ENCODE measurements at places on chromosomes 5 and 9.

GRCh38 chr5:152813526-152813925 is 408.4 kb upstream of the NMUR2 start:
- ATAC-seq = no peak

- ATAC-seq = no peak
These were observed 51.0 kb upstream of the IL17B start for GRCh38 chr5:149429839-149430721.

GRCh38 chr5:10485142-10485795 is 43.6 kb downstream of the ROPN1L start:
- ATAC-seq = no peak

GRCh38 chr5:155591273-155591672 is 577.7 kb downstream of the KIF4B start:
- ATAC-seq = no peak

GRCh38 chr5:54753034-54753433 is 232.4 kb downstream of the ESM1 start:
- ATAC-seq = peak; percentile 93

- no peak for ATAC-seq
These were observed 192.3 kb upstream of the GLRA1 start for GRCh38 chr5:152116934-152117333.

DNA sequence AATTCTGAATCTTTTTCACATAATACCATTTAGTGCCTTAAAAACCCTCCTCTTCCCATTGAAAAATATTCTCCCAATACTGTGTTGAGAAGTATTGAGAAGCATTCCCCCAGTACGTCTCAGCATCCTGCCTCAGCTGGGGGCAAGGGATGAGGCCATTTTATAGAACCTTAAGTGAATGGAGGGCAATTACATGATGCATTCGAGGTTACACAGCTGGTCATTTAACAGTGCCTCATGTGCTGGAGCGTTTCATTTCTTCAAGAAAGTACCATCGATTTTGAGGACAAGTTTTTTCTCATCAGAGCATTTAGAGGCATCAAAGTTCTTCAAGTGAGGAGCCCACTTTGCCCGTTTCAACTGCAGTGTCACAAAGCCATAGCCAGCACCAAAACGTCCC is 135.6 kb downstream of the DOCK2 start:
- no peak for ATAC-seq

DNA sequence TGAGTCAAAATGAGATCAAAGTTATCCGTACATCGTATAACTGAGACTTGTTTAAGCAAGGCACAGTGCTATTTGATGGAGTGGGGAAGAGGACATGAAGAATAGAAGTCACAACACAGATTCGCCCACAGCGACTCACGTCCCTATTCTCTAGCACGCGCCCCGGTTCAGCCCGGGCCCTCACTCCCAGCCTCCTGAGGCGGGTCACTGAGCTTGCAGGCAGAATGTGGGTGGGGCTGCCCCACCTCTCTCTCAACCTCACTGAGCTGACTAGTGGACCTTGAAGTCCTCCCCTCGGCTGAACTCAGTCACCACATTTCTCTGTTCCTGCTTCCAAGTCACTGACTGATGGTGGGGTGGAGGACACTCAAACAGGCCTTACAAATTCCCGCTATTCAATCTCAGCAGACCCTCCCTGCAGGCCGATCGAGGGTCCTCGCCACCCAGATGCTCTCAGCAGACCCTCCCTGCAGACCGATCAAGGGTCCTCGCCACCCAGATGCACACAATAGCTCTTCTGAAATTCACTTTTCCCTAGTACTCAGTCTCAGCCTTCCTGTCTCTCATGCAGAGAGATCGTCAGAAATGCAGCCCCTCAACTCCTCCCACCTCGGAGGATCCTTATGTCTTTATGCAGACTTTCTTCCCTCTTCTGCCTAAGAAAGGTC is 12.9 kb downstream of the GLDC start:
- peak; percentile 97 for ATAC-seq

DNA sequence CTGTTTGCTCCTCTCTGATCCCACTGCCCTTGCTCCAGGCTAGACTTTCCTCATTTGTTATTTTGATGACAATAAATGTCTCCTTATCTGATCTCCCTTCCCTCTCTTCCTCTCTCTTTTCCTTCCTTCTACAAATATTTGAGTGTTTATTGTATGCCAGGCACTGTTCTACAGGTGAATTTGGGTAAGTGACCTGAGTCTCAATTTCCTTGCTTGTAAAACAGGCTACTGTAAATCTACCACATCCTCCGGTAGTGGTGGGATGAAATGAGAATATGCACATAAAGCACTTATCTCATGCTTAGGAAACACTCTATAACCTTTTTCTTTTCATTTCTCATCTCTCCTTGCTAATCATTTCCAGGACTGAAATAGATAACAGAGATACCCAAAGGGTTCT is 86.4 kb downstream of the HMHB1 start:
- ATAC-seq = no peak

DNA sequence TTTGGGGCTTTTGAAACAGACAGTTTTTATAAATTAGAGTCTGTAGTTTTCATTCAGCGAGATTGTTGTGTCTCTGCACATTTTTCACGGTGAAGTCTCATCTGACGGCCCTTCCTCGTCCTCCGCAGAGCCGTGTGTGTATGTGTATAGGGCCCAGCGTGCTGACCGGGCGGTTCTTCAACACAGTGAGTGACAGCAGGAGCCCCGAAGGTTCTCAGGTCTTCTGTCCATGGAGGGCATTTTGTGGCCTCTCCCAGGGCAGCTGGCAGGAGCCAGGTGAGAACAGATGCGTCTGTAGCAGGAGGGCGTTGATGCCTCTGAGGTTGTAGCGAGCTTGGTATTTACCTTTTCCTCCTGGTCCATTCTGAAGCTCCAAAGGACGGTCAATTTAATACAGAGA is 116.0 kb upstream of the LPCAT1 start:
- ATAC-seq = no peak

DNA sequence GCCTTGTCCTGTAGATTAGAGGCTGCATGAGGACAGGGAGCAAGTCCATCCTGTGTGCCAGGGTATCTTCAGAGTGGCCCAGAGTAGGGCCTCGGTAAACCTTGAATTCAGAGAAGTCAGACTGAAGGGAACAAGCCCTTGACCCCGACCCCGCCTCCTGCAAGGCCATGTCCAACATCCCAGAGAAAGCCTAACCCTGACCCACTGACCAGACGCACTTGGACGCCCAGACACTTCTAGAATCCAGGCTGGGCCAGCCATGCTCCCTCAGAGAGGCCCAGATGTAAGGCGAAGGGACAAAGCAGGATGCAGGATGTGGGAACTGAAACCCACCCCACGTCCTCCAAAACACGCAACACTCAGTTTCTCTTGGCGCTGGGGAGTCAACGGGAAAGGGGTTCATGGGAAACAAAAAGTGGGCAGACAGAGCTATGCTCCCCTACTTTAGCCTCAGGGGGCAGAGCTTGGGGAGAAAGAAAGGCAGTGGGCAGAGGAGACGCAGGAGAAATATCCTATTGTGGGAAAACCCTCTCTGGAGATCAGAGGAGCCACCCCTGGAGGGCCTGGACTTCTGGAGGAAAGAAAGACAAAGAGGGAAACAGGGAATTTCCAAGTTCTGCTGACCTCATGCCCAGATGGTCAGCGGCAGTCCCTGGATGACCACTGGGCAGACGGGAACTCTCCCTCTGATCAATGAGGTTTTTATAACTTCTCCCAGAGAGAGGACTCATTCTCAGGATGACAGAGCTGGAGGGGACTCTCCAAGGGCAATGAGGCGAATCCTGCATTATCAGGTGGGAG is 13.0 kb downstream of the TNIP1 start:
- no peak for ATAC-seq

DNA sequence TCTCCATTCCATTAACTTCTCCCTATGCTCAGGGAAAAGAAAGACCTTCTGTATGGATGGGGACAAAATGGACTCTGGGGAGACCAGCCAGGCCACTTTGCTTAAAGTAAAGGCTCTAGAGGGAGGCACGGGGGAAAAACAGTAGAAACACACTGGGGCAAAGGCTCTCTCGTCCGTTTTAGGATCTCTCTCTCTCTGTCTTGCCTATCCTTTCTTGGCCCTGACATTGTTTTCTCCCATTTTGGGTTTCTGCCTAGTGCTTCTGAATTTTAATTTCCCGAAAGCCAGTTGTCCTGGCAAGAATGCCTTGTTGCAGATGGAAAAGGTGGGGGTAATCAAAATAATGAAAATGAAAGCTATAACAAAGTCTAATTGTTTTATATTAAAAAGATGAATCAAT is 28.2 kb downstream of the NMUR2 start:
- no peak for ATAC-seq

DNA sequence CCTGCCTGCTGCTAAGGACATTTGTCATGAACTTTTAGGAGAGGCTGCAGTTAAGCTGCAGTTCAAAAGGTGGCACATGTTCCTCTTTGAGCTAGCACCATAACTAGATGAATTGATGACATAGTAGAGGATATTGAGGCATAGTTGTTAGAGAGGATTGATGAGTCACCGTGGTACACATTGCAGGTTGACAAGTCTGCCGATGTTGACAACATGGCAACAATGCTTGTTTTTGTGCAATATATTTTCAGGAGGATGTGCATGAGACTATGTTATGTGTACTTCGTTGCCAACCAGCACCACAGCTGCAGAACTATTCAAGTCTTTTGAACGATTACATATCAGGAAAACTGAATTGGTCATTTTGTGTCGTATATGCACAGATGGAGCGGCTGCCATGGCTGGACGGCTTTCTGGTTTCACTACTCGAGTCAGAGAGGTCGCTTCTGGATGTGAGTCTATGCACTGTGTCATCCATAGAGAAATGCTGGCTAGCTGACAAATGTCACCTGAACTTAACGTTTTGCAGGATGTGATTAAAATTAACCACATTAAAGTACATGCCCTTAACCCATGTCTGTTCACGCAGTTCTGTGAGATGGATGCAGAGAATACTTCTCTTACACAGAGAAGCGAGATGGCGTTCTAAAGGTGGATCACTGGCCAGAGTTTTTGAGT is 24.2 kb downstream of the ANP32B start:
- no peak for ATAC-seq

GRCh38 chr9:120650352-120650751 is 63.9 kb downstream of the MEGF9 start:
- ATAC-seq = no peak

GRCh38 chr5:17951392-17952169 is 317.3 kb downstream of the TAF11L14 start:
- ATAC-seq = no peak

GRCh38 chr9:35517552-35518224 is 27.8 kb downstream of the RUSC2 start:
- no peak for ATAC-seq

- peak; percentile 92 for ATAC-seq
These were observed 80.1 kb upstream of the TNFAIP8 start for GRCh38 chr5:119275601-119276173.

DNA sequence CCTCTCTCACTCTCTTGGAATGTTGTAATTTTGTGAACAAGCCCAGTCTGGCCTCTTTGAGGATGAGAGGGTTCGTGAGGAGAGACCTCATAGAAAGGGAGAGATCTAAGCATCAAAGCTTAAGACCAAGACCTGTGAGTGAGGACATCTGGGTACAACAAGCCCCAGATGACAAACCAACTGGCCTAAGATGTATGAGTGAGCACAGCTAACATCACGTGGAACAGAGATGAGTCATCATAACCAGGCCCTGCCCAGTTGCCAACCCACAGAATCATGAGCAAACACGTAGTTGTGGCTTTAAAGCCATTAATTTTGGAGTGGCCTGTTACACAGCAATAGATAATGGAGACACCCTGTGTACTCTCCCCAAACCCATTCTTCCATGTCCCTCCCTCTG is 439.1 kb upstream of the KIF2A start:
- peak; percentile 40 for ATAC-seq

- ATAC-seq = no peak
These were observed 24.1 kb upstream of the TCOF1 start for GRCh38 chr5:150333400-150333799.

GRCh38 chr9:36847781-36848673 is 186.0 kb downstream of the PAX5 start:
- no peak for ATAC-seq

GRCh38 chr5:162684145-162684544 is 616.6 kb downstream of the GABRG2 start:
- no peak for ATAC-seq

GRCh38 chr5:133889271-133889905 is 79.0 kb downstream of the C5orf15 start:
- no peak for ATAC-seq

DNA sequence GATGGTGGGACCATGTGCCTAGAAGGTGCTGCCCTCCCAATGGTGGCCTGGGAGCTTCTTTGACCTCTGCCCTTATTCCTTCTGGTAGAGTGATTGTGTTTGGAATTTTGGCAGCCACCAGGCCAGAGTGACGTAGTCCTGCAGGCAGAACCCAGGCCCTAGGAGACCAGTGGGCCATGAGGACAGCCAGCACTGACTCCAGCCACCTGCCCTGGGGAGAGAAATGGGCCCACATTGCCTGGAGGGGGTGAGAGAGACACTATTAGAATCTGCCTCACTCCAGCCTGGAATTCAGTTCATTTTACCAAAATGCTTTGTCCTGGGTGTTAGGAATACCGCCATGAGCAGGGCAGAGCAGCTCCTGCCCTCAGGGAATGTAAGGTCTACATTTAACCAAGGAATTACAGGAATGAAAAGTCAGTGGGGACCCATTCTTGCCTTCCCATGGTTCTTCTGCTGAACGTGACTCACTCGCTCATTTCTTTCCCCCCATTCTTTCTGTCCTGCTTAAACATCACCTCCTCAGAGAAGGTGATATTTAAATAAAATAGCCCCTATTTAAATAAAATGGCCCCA is 5.5 kb upstream of the COL27A1 start:
- ATAC-seq = no peak

DNA sequence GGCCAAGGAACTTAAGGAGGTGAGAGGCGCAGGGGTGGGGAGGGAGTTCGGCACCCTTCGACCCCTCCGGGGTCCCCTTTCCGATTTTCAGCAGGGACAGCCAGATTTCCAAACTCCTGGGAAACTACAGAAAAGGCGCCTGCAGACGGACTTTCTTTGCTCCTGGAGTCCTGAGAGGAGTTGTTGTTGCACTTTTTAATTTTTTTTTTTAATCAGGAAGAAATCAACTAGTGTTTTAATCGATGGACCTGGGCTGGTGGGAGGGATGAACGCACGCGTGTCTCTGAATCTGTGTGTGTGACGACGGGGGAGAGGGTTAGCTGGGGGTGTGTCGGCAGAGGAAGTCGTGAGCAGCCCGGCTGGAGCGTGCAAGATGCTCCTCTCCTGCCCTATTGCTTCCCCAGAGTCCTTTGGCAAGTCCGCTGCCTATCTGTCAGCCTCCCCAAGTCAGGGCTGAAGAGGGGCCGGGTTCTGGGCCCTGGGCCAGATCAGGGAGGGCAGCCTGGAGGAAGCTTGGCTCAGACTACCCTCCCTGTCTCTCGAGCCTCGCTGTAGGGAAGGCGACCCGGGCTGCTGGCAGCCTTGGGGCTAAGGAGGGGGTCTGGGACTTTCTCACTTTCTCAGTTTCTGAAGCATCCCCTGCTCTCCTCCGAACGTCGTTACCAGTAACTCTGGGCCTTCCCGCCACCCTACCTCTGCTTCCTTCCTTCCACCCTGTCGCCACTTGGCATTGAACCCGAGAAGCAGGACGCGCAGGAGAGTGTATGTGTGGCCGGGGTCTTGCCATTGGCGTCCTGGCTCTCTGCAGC is 731 bp downstream of the PRR16 start:
- ATAC-seq = peak; percentile 55

- no peak for ATAC-seq
These were observed 2.6 kb upstream of the ALAD start for GRCh38 chr9:113403646-113404045.
